Urothelium cell line (cell line): ENCODE measurements at places on chromosomes 6 and 20.
A peak's percentile ranks its signal among the peaks of the same experiment; 100 is the strongest.

GRCh38 chr20:34669094-34669493, 7.8 kb downstream of the PIGU start:
- no peak for DNase-seq

GRCh38 chr6:87671555-87672029, 30.4 kb downstream of the AKIRIN2 start:
- no peak for DNase-seq

- no peak for DNase-seq
Measured at GRCh38 chr20:62892348-62893304, 31.0 kb upstream of the TCFL5 start.

DNA sequence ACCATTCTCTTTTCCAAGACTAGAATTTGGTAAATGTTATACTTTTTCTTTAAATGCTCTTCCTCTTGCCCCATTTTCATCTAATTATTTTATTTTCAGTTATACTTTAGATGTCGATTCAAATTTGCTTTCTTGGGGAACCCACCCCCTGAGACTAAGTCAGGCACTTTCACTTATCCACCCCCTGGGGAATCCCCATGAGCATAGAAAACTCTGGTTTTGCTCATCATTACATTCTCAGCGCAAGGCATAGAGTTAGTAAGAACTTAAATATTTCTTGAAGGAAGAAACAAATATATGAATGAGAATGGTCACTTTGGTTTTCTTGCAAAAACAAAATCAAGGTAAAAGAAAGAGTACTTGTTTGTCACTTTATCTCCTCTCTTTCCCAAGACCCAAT, 25.1 kb upstream of the HSF2 start:
- DNase-seq: no peak

GRCh38 chr6:135191508-135192255, 10.6 kb downstream of the MYB start:
- DNase-seq: no peak

GRCh38 chr6:107115695-107116327, 496 bp upstream of the BEND3 start:
- DNase-seq: peak; percentile 60

GRCh38 chr20:8473459-8473858, 341.4 kb downstream of the PLCB1 start:
- DNase-seq: no peak

- no peak for DNase-seq
Measured at GRCh38 chr6:27541212-27541932, 68.5 kb upstream of the ZNF184 start.

- DNase-seq: no peak
Measured at GRCh38 chr20:41256516-41256915, 61.0 kb downstream of the ZHX3 start.

GRCh38 chr6:2885967-2886735, 17.0 kb downstream of the SERPINB9 start:
- DNase-seq: no peak

DNA sequence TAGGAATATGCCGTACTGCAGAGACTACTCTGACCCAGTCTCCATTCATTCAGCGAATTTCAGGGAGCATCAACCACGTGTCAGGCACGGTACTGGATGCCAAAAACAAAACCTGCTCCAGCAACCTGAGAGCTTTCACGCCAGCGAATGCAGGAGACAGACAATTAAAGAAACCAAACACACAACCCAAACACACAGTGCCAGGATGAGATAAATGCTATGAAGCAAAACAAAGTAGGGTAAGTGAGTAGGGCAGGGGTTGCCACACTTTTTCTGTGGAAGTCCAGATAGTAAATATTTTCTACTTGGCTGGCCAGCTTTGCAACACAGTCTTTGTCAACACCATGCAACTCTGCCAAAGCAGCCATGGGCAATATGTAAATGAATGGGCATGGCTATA, 10.0 kb downstream of the MOCS1 start:
- no peak for DNase-seq

GRCh38 chr6:91328241-91328640, 741.4 kb upstream of the MAP3K7 start:
- no peak for DNase-seq

DNA sequence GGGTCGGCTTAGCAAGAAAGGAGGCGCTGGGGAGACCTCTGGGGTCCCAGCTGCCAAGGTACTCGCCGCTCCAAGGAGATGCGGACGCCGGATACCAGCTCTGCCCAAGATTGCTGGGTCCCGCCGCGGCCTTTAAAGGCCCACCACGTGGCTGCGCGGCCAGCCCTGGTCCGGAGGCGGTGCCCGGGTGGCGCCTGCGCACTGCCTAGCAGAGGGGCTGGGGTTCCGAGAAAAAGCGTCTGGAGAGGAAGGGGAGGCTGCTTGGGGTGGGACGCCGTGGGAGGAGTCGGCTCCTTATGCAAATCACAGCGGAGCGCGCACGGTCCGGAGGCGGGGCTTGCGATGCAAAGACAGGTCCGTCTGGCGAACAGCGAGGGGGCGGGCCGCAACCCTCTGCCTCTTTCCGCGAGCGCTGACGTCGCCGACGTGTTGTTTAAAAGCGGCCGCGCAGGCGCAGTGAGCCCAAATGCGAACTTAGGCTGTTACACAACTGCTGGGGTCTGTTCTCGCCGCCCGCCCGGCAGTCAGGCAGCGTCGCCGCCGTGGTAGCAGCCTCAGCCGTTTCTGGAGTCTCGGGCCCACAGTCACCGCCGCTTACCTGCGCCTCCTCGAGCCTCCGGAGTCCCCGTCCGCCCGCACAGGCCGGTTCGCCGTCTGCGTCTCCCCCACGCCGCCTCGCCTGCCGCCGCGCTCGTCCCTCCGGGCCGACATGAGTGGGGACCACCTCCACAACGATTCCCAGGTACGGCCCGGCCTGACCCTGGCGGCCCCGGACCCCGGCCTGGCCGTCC, at the start of gene TOP1:
Gene TOP1, plus strand, starts transcription at position 464 of the 791 bp plus-strand sequence. Its CDS starts 246 bp downstream, at position 710.
- peak; percentile 100 for DNase-seq

DNA sequence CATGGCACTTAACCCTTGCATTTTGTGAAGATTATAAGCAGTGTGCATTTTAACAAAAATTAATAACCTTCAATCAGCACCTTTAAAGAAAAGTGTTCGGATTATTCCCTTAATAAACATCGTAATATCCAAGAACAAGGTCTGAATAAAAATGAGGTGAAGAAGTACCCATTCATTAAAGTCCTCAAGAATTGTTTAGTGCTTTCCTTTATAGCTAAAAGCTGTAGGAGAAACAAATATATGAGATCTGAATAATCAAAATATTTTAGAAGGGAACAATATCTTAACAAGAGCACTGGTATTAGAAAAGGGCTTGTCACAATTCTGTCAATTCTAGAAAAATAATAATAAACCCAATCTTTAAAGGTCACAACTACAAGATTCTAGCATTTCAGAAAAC, 167.7 kb upstream of the SUPT3H start:
- no peak for DNase-seq

DNA sequence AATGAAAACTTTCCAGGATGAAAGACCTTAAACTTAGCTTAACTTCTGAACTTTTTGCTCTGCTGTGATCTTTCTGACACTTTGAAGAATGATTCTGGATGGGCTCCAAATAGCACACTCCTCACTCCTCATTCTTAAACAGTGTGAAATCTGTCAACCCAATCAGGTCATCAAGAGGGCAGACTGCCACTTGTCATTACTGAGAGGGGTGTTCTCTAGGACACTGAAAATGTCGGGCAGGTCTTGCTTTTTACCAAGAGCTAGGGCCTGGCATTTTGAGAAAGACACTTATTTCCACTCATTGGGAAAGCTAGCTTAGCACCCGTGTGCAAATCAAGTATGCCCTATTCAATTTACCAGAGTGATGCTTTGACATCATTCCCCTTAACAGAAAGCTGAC, 122.2 kb downstream of the MTFR2 start:
- no peak for DNase-seq

DNA sequence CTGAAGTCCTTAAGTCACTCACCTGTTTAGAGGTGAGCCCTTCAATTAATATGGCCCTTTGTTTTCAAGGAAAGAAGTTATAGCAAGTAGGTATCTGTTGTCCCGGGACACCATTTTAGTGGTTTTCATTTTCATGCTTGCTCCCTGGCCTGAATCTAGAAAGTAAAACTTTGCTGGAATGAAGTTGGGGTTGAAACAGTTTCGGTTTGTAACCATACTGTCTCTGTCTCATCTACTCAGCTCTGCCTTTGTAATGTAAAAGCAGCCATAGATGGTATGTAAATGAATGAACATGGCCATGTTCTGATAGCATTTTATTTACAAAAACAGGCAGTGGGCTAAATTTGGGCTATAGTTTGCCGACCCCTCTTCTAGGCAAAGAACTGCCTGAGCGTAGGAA, 64.9 kb upstream of the GNRH2 start:
- no peak for DNase-seq

DNA sequence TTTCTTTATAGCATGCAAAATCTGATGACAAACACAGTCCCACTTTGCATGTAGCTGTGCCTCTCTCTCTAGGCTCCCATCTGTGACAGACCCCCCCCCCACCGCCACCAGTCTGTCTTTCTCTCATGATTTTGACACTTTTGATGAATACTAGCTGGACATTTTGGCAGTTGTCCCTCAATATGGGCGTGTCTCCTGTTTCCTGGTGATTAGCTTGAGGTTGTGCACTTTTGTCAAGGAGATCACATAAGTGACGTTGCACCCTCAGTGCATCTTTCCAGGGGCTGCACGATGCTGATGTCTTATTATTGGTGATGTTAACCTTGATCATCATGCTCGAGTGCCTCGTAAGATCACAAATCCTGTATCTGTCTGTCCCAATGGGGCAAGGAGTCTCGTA, 155.1 kb downstream of the EYA2 start:
- DNase-seq: no peak

GRCh38 chr20:5413394-5413793, 96.6 kb upstream of the PROKR2 start:
- no peak for DNase-seq

DNA sequence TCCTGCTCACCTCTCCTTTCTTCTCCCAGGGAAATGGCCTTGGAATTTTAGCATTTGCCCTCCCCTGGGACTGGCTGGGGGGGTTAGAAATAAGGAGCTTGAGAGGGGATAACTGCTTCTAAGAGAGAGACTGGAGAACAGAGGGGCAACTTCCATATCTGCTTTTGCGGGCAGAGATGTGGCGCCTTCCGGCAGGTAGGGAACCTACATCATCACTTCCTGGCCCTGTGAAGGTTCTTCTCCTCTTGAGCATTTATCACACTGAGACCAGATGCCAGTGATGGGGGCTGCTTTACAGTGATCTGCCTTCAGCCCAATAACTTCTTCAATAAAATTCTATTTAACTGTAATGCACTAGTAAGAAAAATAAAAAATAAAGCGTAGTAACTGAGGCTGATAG, 48.1 kb downstream of the TBC1D7 start:
- DNase-seq: no peak

- no peak for DNase-seq
Measured at GRCh38 chr6:113565306-113565705, 291.8 kb upstream of the MARCKS start.

DNA sequence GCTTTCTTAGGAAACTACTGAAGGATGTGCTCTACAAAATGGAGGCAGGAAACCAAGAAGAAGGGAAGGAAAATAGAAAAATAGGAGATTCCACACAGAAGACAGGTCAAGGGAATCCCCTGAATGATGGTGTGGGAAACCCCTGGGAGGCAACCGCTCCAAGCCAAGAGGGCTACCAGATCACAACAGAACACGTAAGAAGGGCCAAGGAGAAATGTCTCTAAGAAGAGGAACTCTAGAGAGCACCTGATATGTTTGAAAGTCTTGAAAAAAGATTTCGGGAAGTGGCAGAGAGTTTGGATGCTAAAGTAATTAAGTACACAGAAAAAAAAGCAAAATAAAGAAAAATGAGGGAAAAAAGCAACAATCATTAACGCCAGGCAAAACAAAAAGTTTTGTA, 7.1 kb downstream of the KIF13A start:
- no peak for DNase-seq

GRCh38 chr20:62837790-62838127, 20.9 kb downstream of the COL9A3 start:
- no peak for DNase-seq

DNA sequence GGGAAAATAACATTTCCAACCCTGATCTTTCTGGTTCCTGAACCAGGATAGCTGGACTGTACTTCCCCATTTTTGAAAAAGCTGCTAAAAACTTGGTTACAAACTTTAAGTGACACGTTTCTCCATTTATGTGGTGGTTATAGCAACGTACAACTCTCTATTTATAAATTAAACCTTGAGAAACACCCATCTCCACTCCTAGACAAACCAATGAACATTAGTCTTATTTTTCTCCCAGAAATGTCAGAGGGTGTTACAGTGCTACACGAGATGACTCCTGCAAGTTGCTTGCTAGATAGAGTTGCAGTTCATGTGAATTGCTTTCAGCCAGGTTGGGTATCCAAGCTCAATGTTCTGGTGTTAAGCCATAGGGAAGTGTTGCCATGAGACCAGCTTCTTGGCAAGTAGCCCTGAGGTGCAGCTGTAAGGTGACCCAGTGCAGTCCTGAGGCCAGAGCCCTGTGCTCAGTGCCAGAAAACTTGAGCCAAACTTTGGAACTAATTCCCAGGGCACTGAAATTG, 51.3 kb upstream of the REV3L start:
- DNase-seq: peak; percentile 16

- no peak for DNase-seq
Measured at GRCh38 chr6:167979436-167980139, 17.9 kb upstream of the KIF25 start.

GRCh38 chr6:166365806-166366205, 16.9 kb downstream of the MPC1 start:
- DNase-seq: no peak

DNA sequence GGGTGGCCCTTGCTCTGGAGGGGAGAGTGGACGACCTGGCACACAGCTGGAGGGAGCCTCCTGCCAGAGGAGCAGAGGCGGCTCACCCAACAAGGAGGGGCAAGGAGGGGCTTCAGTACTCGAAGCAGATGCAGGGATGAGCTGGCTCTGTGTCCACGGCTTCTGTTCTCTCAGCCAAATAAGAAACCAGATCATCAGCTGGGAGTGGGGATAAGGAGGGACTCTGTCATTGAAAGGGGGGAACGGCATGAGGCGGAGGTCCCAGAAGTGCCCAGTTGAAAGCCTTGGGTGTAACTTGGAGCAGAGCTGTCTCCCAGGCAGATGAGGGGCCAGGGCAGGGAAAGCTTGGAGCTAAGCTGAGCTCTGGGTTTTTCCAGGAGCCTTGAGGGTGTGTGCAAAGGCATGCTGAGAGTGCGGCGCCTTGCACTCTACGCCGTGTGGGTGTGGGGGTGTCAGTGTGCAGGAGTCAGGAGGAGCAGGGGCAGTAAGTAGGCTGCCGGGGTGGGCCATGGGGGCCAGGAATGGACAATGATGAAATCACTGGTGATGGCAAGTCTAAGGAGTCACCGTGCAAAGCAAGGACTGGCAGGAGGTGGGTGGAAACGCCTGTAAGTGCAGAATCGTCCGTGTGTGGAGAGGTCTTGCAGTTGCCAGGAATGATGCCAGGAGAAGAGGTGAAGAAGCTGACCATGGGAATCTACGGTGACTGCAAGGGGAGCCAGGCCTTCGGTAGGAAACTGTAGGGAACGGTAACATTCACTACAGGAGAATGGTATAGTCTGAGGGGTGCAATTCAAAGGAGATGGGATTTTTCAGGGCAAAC, 85.4 kb upstream of the FOXQ1 start:
- no peak for DNase-seq
